NCI-H1694 (cell line): ENCODE measurements at places on chromosomes 11 and 22.

DNA sequence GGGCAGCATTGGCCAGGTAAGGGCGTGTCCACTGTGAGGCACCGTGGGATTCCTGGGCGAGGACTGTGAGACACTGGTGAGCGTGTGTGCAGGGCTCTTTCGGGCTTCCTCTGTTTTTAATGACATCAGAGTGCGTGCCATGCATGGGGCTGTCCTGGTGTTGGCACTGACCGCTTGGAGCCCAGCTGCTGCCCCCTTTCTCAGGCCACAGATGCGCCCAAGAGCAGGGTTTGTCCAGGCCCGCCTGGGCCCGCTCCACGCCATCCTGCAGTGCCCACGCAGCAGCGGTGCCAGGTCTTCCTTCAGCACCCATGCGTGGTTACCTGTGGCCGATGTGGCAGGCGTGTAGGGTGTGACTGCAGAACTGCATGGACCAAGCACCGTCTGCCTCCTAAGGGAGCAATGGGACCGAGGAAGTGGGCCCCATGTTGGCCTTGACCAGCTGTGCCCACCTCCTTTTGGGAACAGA is 72.3 kb upstream of the SEPTIN5 start:
- no peak for DNase-seq

GRCh38 chr11:94193288-94193687 is 64.6 kb downstream of the PANX1 start:
- no peak for DNase-seq

- DNase-seq, result no peak
Measured at GRCh38 chr11:102647430-102647829, 22.3 kb upstream of the MMP20 start.

GRCh38 chr11:72263361-72263760 is 19.4 kb upstream of the PHOX2A start:
- no peak for DNase-seq

- no peak for DNase-seq
Measured at GRCh38 chr11:117097389-117098268, 599 bp downstream of the SIK3 start.

DNA sequence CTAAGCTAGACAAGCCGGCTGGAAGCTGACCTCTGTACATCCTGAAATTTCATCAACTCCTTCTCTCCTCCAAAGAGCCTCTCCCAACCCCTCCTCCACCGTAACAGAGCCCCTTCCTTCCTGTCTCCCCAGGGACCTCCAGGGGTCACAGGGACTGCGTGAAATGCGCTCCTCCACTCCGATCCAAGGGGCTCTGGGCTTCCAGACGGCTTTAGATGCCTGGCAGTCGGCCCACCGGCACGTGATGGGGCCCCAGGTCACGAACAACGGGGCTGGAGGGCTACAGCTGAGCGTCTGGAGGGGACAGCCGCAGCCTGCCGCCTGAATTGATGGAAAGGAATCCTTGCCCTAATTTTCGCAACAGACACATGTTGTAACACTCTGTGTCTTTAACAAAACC is 264.1 kb downstream of the MN1 start:
- DNase-seq, result no peak

- no peak for DNase-seq
Measured at GRCh38 chr11:94925422-94926270, 47.7 kb downstream of the CWC15 start.

DNA sequence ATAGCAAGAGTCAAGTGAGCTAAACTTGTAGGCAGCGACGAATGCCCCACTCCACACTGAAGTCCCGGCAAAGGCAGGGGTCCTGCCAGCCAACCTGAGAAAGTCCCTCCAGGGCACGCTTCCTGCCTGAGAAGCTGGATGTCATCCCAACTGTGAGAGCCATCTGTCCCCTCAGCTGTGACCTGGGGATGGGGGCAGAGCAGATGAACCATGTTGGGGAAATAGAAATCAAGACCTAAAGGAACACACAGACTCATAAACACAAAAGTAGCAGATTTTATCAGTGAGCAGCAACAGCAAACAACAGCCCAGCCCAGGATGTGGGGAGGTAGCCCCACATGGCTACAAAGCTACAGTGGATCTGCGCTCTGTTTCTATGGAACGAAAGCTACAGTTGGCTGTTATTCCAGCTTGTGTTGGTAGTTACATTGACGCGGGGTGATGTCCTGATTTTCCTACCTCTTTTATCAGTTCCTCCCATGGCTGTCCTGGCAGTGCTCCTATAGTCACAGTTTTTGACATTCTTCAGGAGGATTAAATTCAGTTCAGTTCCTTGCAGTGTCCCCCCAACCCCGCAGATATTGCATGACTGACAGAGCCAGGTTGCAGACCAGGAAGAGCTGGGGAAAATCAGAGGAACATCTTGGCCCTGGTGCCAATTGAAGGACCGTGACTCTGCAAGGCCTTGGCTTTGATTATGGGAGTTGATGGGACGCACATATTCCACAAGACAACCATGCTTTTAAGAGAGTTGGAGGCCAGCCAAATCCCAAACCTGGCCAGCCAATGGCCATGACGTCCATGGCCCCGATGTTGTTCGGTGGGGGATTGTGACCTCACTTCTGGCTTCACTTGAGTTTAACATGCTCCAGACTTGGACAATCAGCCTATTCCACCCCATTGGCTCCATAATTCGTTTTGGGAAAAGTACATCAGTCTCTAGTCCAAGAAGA is 14.6 kb downstream of the MRGPRD start:
- peak; percentile 45 for DNase-seq

- no peak for DNase-seq
Measured at GRCh38 chr11:23263466-23263865, 403.2 kb upstream of the CCDC179 start.

DNA sequence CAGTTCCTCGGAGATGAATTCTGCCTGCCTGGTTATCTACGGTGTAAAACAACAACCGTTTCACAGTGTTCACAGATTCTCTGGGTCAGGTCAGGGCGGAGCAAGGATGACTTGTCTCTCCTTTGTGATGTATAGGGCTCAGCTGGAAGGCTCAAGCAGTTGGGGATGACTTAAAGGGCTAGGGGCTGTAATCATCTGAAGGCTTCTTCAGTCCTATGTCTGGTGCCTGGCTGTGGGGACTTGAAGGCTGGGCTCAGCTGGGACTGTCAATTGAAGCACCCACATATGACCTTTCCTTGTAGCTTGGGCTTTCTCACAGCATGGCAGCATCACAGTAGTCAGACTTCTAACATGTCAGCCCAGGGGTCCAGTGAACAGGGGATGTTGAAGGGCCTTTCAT is 29.3 kb downstream of the EIF3F start:
- DNase-seq, result no peak

GRCh38 chr11:2266586-2267305 is 3.6 kb downstream of the ASCL2 start:
- DNase-seq, result no peak

- DNase-seq, result no peak
Measured at GRCh38 chr22:31104869-31105268, 2.5 kb downstream of the SELENOM start.

- DNase-seq, result no peak
Measured at GRCh38 chr11:35289821-35290220, 129.5 kb downstream of the SLC1A2 start.

- no peak for DNase-seq
Measured at GRCh38 chr11:135023499-135023898, 611.5 kb upstream of the B3GAT1 start.

- DNase-seq, result peak; percentile 4
Measured at GRCh38 chr11:63682066-63683021, 1.0 kb downstream of the RTN3 start.

DNA sequence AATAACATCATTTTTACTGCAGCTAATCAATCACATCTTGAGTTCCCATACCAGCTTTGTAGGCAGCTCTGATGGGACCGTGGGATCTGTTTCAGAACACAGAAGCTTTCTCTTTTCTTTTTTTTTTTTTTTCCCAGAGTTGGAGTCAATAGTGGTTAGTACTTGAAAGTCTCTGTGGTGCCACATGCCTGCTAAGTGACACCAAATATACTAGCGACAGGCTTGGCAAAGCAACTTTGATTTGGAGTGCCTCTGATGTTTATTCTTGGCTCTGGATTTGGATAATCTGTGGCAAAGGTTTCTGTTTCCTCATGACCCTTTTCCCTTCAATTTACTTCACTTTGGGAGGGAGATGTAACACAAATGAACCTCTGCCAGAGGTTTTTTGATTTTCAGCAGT is 681.4 kb upstream of the TENM4 start:
- DNase-seq, result no peak

DNA sequence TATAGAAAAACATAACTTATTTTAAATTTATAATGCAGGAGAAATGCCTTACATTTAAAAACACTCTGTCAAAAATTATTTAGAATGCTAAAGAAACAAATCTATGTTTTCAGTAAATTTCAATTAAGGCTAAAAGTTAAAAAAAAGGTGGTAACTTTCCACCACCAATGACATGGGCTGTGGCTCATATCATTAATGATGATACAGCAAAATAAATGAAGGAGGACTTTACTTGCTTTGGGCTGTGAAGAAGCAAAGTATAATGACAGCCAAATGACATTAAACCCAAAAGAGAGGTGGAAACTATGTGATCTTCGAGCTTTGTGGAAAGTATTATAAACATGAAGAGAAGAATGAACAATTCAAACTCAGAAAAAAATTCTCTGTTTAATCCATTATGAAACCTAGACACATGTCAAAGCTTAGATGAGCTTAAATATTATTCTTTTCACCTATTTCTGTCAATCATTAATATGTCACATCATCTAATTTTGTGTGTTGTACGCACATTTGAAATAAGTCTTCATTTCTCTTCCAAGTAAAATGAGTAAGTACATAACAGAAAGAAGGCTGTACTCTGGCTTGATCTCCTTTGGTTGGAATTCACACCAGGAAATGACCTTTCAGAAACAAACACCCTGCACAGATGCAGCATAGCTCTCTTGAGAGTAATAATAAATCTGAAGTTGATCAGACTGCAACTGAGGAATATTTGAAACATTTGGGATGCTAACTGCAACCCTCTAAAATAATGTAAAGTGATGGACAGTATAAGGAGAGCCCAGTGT is 265.8 kb downstream of the TTC28 start:
- DNase-seq, result no peak
